ENCODE measurements at places on chromosomes 7 and 10.

GRCh38 chr10:114868870-114869519 lies 47.4 kb downstream of the FHIP2A start:
- DNase-seq = no peak

DNA sequence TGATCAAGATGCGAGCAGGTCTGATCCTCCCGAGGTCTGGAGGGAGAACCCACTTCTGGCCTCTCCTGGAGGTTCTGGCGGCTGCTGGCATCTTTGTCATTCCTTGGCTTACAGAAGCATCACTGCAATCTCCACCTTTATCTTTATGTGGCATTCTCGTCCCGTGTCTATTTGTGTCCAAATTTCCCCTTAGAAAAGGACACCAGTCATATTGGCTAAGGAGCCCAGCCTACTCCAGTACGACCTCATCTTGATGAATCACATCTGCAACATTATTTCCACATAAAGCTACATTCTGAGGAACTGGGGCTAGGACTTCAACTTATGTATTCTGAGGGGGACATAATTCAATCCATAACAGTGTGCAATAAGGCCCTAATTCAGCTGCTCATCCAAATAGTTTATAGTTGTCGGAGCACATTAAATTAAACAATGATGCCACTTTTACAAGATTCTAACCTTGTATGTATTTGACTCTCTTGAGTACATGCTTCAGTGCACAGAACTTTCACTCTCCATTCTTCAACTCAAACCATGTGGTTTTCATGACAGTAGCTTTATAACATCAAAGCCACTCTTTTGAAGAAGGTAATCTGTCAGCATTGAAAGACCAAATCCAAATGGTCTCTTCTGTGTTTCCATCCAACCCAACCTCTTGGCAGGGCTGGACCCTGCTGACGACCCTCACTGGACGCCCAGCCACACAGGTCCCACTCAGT lies 86.2 kb upstream of the DDC start:
- no peak for DNase-seq

DNA sequence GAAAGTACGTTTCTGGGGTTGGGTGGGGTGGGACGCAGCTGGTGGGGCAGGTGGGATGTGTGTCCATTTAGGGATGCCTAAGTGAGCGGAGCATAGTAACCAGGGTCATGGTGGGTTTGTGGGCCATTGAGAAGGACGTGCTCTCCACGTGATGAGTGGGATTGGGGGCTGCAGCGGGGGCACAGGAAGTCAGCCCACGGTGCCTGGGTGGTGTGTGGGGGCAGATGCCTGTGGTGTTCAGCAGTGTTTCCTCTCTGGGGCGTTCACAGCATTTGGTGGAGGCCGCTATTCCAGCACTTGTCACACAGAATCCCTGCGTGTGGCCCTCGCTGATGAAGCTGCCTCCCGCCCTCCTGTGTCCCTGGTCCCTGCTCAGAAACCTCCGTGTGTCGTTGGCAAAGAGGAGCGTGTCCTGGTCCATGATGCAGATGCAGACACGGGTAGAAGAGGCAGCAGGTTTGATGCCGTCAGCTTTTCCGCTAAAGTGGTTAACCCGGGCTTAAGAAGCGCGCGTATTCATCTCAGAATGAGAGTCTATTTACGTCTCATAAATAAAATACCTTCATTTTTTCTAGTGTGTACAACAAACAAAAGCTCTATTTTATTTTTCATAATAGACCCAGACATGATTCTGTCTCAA lies 274.2 kb downstream of the ADARB2 start:
- no peak for DNase-seq

GRCh38 chr7:28957751-28958234 lies 337 bp downstream of the TRIL start:
- no peak for DNase-seq

GRCh38 chr10:124957404-124957947 lies 15.6 kb downstream of the ZRANB1 start:
- DNase-seq = no peak

- no peak for DNase-seq
Observed at GRCh38 chr7:29879609-29880008, 73.3 kb downstream of the WIPF3 start.

- DNase-seq = no peak
Observed at GRCh38 chr7:137354396-137354795, 10.9 kb upstream of the PTN start.

DNA sequence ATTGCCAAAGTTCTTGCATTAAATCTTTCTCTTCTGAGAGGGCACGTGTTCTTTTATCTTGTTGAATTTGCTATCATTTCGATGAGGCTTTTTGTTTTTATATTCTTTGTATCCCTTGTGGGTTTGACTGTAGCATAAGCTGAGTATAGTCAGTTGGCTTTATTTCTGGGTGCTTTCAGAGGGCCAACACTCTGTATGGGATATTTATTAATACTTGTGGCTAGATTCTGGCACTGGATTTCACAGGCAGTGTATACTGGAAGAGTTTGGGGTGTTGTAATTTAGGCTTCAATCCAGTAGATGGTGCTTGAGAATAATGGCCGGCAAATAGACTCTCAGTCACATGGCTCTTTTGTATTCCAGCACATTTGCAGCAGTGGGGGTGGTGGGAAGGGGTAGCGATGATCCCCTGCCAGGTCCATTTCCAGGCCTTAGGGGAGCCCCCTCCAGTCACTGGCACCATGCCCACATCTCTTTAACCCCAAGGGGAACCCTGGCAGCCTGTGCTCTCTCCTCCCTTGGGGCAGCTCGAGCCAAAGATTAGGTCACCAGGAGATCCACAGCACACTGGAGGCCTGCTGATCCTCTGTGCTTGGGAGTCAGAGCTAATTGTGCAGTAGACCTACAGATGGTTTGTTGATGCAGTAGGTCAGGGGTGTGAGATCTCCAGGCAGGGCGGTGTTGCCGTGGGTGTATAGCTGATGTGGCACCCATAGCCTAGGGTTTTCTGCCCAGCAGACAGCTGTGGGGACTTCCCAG lies 81.8 kb downstream of the PTPN20 start:
- no peak for DNase-seq

DNA sequence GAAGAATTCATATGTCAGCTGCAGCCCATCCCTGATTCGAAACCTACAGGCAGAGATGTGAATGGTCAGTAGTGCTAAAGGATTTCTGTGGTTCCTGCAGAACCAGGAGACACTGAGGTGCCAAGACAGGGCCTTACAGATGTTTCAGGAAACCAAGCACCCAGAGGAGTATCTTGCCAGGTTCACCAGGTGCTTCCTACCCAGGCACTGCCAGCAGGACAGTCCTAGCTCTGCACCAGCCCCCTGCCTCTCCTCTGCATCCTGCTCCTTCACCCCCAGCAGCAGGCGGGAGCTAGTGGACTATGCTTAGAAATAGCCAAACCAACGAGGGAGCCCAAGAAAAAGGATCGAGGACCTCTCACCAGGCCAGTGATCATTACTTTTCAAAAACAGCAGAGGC lies 4.2 kb upstream of the IKZF1 start:
- DNase-seq = no peak

DNA sequence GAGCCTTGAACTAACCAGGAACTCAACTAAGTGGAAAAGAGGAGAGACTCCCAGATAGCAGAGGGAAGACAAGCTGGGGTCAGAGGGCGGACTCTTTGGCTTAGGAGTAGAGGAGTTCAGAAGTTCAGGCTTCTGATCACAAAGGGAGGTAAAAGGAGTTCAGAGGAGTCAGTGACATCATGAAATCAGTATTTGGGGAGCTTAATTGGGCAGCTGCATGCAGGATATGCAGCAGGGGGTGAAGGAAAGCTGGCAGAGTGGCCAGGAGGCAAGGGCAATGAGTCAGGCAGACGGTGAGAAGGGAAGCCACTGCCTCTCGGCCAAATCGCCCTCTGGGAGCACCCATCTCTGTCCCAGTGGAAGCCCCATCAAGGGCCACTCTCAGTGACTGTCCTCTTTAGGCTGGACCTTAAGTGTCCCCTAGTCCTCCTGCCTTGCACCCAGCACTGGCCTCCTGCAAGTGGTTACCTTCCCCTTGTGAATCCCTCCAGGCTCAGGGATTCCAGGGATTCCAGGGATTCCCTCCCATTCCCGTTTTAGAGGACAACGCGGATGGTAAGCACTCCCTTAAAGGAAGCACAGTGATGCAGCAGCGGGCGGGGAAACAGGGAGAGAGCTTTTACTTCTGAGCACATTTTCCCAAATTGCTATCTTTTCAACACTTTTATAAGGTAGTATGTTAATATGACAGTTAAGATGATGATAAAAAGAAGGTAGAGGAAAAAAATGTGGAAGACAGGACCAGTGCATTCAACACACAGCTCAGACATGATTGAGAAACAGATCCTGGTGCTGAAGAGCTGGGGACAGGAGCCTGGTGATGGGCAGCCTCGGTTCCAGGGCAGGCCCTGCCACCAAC lies 72.6 kb downstream of the KCNMA1 start:
- DNase-seq = no peak

- no peak for DNase-seq
Observed at GRCh38 chr7:37541810-37542443, 93.3 kb upstream of the ELMO1 start.

DNA sequence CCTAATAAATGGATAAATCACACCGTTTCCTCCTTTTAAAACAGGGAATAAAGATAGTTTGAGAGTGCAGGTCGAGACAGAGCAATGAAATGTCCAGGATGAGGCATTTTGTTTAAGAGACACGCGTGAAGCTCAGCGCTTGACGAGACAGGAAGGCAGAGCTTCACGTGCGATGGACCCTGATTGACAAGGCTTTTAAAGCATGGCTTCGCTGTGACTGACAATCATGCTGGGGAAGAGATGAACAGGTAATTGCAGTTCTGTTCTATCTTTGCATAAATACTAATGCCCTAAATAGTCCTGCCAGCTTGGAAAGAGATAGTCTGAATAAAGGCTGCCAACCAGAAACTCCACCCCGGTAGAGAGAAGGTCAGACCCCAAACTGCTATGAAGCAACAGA lies 442.3 kb upstream of the PFKP start:
- DNase-seq = no peak

GRCh38 chr7:129831424-129832058 lies 121.2 kb downstream of the UBE2H start:
- DNase-seq = no peak

DNA sequence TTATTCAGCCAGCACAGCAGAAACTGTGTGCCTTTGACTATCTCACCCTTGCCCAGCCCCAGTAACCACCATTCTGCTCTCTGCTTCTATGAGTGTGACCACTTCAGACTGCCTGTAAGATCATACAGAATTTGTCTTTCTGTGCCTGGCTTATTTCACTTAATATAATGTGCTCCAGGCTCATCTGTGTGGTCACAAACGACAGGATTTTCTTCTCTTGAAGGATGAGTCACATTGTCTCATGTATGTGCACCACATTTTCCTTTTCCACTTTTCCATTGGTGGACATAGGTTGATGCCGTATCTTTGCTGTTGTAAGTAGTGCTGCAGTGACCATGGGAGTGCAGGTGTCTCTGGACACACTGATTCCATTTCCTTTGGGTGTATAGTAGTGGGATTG lies 122.5 kb upstream of the LANCL2 start:
- no peak for DNase-seq

- DNase-seq = no peak
Observed at GRCh38 chr7:35729061-35729783, 34.3 kb upstream of the HERPUD2 start.

- DNase-seq = no peak
Observed at GRCh38 chr7:38198366-38198765, 20.3 kb downstream of the STARD3NL start.

GRCh38 chr7:1020849-1021251 lies 23.5 kb upstream of the GPR146 start:
- DNase-seq = no peak

GRCh38 chr10:80460399-80461207 lies 6.5 kb downstream of the TSPAN14 start:
- peak; percentile 28 for DNase-seq

DNA sequence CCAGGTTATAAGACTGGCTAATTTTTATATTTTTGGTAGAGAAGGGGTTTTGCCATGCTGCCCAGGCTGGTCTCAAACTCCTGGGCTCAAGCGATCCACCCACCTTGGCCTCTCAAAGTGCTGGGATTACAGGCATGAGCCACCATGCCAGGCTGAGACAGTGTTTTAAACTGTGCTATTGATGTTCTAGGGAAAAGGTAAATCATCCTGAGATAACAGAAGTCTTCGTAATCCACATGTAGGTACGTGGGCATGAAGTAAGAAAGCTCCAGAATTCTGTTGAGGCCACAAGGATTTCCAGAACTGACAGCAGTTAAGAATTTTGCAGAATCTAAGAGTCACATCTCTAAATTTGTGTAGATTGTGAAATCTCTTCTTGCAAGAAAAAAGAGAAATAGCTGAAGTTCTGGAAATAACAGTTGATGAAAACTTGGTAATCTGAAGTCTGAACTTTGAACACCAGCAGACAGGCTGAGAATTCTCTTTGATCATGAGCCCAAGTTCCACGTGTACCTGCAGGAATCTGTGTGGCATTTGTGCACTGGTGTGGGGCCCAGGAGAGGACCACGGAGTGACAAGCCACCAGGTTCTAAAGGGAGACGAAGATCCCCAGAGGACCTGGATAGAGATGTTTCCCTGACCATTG lies 24.6 kb downstream of the C7orf33 start:
- no peak for DNase-seq

- no peak for DNase-seq
Observed at GRCh38 chr7:11552676-11553296, 279.2 kb downstream of the THSD7A start.

DNA sequence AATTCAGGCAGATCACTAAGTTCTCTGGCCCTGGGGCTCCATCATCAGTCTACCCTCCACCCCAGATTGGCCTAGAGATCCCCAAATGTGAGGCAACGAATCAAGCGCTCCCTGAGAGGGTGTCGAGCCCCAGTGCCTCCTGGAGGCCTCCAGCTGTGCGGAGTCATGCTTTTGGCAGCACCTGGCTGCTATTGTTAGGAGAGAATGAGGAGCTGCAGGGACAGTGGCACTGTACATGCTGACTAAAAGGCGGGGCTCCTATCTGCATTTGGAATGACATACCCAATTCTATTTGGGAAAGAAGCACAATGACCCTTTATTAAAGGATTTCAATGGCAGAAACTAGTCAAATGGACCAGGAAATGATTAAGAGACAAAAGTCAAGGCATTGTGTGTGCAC lies 161.8 kb downstream of the DPY19L1 start:
- no peak for DNase-seq

DNA sequence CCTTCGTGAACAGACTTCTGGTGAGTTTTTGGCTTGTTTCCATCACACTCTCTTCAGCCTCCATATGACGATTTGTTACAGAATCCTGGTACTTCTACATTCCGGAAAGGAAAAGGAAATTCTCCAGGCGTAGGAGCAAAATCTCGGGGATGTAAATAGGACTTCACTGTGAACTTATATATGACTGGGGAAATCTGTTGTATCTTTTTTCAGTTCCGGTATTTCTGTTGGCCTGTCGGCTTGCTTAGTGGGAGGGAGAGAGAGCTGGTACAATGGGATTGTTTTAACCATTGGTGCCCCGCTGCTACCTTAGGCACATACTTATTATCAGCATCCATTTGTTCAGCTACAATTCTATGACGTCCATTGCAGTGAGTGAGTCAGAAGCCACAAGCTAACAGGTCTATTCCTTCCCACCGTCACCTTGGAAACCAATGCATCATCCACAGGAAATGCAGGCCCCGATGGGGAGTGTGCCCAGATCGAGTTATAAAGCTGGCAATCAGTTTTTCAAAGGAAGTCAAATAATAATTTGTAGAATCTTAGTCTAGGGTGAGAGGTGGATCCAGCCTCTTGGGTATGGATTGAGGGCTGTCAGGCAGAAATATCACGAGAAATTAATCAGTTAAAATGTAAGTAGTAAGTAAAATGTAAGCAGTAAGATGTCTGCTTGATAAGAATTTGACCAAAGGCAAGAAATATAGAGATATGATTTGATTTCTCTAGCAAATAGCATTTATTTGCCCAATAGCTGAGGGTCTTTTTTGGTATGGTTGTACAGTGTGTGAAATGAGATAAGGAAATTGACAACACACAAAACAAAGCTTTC lies 92.0 kb upstream of the MKLN1 start:
- DNase-seq = no peak

Measured in left renal cortex interstitium (tissue), 4 donors.